ENCODE measurements at places on chromosomes 1 and 21.

DNA sequence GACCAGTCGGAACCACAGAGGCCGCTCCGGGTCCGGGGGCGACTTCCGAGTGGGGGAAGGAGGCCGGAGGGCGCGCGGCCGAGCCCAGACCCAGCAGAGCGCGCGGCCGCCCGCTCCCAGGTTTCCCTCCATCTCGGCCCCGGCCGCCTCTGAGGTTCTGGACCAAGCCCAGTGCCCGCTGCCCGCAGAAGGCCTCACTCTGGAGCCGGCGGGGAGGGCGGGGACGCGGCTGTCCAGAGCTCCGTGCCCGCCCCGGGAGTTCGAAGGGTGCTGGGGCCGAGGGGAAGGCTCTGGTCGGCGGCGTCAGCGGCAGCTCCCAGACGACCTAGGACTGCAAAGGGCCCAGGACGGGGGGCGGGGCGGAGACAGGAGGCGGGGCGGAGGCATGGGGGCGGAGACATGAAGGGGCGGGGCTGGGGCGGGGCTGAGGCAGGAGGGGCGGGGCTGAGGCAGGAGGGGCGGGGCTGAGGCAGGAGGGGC is 48.0 kb upstream of the SLC19A1 start:
- DNase-seq: peak; percentile 82

DNA sequence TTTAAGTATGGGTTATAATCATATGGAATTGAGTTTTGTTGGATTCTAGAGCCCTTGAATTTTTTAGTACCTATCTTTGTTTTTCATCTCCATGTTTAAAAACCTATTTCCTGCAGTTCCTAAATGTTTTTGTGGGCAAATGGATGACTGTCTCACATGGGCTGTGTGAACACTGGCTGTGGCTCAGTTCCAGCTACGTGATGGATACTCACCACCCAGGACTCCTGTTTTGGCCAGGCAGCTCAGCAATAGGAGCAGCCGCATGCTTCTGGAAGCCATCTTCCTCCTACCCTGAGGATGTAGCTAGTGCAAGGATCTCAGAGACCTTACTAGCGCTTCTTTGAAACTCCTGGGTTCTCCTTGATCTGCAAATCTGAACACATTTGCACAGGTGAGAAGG is 2.8 kb downstream of the REG4 start:
- no peak for DNase-seq

DNA sequence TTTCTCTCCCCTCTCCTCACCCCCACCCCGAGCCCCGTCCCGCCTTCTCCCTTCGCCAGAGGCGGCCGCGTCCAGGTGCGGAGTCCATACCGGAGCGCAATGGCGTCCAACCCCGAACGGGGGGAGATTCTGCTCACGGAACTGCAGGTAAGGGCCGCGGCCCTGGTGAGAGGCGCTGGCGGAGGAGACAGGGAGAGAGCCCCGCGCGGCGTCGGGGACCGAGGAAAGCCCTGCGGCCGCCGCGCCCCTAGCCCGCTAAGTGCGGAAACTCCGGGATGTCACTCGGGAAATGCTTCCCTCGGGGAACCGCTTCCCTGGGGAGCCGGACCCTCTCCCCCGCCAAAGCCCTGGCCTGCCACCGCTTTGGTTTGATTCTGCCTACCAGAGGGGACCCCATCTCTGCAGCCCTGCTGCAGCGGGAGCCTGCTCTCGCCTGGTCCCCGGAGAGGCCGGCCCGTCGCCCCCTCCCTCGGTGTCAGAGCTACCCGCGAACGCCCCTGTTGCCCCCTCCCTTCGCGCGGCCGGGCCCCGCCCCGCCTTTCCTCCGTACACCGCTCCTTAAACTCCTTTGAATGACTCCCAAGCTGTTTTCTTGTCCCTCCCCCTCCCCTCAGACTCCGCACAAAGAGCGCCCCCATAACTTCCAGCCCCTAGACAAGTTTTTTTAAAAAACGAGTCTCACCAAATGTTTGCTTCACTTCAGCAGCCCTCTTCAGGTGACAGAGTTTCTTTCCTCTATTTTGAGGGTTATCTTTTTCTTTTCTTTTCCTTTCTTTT is 597 bp downstream of the PKN2 start:
- DNase-seq: peak; percentile 49

DNA sequence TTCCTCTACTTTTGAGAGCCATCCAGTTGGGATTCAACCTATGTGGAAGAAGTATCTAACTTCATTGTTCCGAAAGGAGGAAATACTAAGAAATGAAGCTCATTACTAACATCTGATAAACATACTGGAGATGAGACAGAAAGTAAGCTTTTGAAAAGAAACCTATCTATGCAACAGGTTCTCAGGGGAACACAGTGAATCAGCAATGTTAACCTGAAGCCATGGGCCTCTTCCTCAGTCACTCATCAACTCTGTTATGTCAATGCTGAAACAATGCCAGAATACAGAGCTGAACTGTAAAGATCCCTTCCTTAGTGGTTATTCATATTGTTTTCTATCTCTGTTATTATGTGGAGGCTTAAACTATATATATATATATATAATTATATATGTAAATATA is 55.5 kb upstream of the ESRRG start:
- DNase-seq: no peak

- DNase-seq: no peak
These were observed 33.3 kb upstream of the KCNE1 start for GRCh38 chr21:34545079-34545884.
